ENCODE measurements at places on chromosomes 2 and 18.

GRCh38 chr2:241645915-241646645, 8.6 kb downstream of the ATG4B start:
- no peak for DNase-seq

DNA sequence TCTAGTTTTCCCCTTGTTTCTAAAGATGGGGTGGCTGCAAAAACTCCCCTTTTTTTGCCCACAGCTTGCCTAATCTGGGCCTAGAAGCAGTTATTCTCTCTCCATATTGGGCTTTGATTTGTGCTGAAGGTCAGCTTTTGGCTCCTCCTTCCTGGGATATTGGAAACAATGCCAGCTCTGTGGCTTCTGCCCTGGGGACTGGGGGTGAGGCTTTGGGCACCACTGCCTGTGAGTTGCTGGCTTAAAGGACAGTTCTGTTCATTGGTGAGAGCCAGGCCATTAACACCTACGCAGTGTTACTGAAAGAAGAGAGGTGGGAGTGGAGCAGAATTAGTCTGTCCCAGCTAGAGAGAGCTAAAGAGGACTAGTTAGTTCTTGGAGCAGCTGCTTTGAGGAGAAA, 4.3 kb downstream of the UBXN2A start:
- DNase-seq, result no peak

- DNase-seq, result no peak
These were observed 56.8 kb downstream of the GPD2 start for GRCh38 chr2:156492979-156493378.

DNA sequence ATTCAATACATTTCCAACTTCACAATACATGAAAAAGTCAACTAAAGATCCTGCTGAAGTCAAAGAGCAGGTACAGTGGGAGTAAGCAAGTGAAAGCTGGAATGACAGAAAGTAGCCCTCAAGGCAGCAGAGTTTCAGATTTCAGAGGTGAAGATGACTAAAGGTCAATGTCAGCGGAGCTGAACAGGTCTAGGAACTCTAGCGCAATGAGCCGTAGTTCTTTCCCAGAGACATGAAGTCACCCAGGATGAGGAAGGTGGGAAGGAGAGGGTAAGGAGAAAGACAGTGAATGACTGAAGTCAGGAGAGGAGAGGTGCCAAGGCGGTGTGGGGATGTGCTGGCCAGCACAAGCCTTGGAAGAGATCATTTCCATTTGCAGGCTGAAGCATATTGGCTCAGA, 28.1 kb downstream of the PTPN2 start:
- DNase-seq, result no peak

DNA sequence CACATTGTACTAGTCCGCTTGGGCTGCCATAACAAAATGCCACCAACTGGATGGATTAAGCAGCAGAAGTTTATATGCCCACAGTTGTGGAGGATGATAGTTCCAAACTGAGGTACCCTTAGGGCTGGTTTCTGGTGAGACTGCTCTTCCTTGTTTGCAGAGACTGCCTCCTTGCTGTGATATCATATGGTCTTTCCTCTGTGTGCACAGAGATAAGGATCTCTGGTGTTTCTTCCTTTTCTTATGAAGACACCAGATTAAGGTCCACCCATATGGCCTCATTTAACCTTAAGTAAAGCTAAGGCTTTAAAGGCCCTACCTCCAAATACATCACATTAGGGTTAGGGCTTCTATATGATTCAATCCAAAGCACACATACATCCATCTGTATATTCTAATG, 738.2 kb upstream of the GCFC2 start:
- no peak for DNase-seq

DNA sequence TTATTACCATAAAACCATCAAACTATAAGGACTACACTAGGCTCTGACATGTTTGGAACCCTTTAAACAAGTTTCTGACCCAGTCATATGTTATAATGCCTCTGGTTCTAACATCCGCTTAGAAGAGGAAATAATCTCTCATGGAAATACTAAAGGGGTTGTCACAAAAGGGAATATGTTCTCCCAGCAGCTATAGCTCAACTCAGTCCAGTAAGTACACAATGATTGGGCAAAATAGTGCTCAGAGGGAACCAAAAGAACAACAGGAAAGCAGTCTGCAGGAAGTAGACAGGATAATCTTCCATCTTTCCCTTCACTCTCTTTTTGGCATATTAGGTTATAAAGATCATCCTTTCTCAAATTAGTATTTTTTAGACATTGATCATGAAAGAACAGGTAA, 4.3 kb downstream of the SRBD1 start:
- DNase-seq, result no peak

DNA sequence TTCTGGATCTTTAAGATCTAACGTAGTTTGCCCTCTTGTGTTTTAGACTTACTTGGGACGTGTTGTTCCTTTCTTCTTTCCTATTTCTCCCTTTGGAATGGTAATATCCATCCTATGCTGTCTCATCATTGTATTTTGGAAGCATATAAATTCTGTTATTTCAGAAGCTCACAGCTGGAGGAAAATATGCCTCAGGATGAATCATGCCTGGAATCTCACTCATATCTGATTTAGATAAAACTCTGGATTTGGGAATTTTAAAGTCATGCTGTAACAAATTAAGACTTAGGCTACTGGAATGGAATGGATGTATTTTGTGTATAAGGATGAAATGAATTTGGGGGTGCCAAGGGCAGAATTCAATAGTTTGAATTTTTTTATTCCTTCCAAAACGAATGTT, 245.2 kb upstream of the GULP1 start:
- DNase-seq, result peak; percentile 79

- peak; percentile 22 for DNase-seq
These were observed 640.7 kb upstream of the CRIM1 start for GRCh38 chr2:35714883-35715282.

GRCh38 chr2:61807036-61807757, 46.7 kb downstream of the FAM161A start:
- DNase-seq, result no peak

All from fibroblast of skin of scalp (primary cell).